Coronary artery (tissue), 2 donors: ENCODE measurements at places on chromosomes 5 and 9.

GRCh38 chr5:42872865-42873264 lies 61.2 kb upstream of the SELENOP start:
- DNase-seq = no peak

DNA sequence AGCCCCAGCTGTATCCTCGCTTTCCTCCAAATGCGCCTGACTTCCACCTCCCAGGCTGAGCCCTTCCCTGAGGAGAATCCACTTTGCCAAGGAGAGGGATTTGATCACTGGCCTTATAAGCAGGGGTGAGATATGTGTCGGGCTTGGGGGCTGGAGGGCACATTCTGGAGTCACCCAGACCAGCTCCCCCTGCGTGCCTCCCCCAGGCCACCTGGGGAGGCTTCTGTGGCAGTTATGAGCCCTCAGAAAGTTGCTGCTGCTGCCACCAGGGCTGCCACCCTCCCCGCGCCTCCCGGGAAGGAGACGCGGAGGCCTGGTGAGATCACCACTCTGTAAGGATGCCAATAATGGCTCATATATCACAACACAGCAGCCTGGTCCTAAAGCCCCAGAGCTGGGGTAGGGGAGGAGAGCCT lies 211.5 kb downstream of the PAPPA start:
- no peak for DNase-seq

DNA sequence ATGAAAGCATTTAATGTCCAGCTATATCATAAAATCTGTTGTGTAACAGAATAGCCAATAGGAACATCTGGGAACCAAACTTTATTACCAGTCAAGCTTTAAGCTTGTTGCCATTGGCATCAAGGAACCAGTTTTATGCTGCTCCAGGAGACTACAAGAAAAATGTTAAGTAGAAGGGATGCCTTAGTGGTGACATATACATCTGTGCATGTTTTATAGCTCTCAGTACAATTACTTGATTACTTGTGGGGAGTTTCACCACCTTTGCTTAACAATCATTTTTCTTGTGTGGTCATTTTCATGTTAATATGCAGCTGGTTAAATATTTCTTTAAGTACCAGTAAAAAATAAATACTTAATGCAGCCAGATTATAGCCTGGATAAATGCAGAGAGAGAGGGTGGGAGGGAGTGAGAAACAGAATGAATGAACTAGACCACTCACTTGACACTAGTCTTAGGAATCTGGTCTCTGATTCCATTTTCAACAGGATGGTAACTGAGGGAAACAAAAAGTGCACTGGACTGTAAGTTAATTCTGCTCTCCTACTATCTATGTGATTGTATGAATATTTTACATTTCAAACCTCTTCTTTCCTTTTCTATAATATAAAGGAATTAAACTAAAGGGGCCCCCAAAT lies 35.7 kb upstream of the LURAP1L start:
- no peak for DNase-seq

- DNase-seq = no peak
Measured at GRCh38 chr5:100746730-100747129, 156.4 kb downstream of the ST8SIA4 start.

DNA sequence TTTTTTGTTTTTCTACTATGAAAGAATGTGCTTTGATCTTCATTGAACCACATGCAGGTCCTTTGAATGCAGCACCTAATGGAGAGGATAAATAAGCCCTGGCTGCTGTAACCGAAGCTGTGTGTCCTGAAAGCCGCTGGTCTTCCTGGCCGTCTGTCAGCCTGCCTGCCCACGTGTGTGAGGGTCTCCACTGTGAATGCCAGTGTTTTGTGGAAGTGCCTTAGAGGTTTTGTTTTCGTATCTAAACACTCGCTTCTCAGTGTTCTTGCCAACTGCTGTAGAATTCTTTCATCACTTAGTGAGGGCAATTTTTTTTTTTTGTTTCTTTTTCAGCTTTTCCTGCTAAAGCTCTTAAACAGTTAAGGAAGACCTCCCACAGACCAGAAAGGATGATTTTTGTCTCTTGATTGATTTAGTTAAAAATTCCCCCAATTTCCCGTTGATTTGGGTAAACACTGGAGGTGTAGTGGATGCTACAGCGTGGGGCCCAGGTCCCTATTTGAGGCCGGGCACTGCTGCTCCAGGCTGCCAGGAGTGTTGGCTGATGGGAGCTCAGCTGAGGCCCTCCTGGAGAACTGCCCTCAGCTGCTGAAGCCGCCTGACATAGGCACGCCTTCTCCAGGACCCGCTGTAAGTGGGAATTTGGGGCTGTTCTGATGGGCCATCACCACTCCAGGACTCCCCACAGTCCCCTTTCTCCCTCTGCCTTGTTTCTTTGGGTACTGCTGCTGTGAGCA lies 29.2 kb upstream of the PTCH1 start:
- no peak for DNase-seq

- no peak for DNase-seq
Measured at GRCh38 chr9:77518688-77519087, 129.4 kb downstream of the GNA14 start.

GRCh38 chr5:72013766-72014624 lies 93.3 kb upstream of the MAP1B start:
- DNase-seq = no peak

DNA sequence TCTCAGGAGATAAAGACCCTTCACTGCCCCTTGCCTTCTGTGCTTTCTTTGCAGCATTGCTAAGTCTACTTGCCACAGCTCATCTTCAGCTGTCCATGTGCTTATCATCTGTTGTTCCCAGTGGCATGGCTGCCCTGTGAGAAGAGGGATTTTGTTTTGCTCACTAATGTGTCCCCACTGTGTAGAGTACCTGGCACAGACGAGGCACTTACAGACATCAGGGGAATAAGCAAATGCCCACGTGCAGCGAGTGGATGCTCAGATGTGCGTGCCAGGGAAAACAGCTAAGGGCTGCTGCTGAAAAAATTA lies 31.0 kb downstream of the DAP start:
- no peak for DNase-seq

GRCh38 chr9:126880947-126881332 lies 20.5 kb downstream of the ZBTB34 start:
- no peak for DNase-seq

- peak; percentile 58 for DNase-seq
Measured at GRCh38 chr5:945691-946551, 53.2 kb downstream of the TRIP13 start.

- DNase-seq = no peak
Measured at GRCh38 chr9:130833031-130833990, 1.7 kb upstream of the ABL1 start.

GRCh38 chr5:128535251-128535650 lies 2.8 kb downstream of the FBN2 start:
- no peak for DNase-seq

DNA sequence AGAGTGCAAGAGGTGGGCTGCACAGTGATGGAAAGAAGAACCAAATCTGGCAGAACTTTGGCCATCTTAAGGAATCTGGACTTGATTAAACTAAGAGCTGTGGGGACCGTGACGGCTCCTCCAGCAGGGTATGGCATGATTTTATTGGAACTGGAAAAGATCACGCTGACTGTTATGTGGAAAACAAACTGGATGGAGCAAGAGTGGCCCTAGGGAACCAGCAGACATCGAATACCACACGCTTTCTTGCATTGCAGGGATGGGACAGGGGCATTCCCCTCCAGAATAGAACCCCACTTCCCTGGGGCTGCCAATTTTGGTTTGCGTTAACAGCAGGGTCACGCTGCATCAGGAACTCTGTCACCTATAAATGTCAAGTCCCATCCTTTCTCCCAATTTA lies 38.8 kb downstream of the INSYN2B start:
- DNase-seq = no peak

GRCh38 chr5:61333321-61333953 lies 1.4 kb downstream of the ZSWIM6 start:
- no peak for DNase-seq

DNA sequence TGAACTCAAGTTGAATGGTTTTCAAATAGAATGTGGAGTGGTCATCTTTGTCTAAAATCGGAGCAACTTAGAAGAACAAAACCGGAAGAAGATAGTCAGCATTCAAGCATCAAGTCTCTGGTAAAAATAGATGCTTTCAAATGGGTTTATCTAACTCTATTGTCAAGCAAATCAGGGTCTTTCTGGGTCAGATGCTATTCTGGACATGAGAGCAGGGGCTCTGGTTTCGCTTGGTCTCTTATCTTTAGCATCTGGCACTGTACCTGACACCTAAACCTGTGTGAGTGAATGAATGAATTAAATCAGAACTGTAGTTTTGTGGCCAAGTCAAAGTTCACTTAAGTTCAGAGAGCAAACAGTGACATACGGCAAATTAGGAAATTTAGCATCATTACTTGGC lies 173.5 kb downstream of the SLIT3 start:
- DNase-seq = no peak

- no peak for DNase-seq
Measured at GRCh38 chr5:150506571-150507473, 1.1 kb upstream of the NDST1 start.

DNA sequence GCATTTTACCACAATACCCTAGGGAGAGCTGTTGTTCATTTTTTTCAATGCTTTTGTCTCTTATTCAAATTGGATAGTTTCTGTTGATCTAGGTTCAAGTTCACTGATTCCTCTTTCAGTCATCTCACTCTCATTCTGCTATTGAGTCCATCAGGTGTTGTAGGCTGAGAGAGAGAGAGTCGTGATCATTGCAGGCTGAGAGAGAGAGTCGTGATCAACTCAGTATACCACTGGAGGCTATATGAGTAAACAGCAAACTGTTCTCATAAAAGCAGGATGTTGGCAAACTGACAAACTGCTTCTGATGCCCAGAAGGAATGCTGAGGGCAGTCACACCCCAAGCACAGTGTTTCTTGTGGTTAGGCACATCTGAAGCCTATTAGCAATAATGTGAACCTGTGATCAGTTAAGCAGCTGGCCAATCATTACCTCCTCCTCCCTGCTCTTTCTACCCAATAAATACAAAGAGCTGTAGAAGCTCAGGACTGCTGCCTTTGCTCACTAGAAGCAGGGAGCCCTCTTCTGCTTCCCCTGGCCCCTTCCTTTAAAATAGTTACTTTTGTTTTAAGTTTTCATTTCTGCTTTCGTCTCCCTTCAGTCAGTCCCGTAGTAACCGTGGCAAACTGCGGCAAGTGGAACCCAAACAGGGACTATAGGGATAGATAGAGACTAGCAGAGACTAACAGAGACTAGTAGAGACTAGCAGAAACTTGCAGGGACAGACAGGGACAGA lies 476.1 kb upstream of the ACO1 start:
- DNase-seq = no peak

DNA sequence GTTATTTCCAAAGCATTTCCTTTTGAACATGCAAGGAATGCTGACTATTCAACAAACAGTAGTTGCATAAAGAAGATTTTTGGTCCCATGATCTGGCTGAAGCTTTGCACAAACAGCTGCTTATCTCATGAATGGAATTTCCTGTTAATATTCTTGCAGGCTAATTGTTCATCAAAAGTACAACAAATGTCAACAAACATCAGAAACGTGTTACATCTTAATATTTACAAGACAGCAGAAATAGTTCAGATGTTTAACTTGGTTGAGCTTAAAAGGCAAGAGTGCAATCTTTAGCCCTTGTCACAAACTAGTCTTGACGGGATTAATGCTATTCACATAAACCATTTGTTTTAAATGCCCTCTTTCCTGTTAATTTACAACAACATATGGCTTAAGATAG lies 47.9 kb upstream of the BASP1 start:
- no peak for DNase-seq

DNA sequence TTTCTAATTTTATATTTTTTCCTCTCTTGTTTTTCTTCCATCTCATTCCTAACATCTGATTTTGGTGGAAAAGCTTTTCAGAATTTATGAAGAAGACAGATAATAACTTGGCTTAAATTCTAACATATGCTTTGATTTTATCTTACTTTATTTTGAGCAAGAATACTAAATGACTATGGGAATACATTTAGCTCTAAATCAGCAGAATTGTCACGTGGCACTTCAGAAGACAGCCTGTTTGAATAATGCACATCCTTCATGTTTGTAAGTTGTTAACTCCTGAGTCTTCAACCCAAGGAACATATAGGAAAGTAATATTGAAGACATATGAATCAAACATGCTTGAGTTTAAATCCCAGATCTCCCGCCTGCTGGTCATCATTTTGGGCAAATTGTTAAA lies 90.3 kb downstream of the NTRK2 start:
- no peak for DNase-seq

DNA sequence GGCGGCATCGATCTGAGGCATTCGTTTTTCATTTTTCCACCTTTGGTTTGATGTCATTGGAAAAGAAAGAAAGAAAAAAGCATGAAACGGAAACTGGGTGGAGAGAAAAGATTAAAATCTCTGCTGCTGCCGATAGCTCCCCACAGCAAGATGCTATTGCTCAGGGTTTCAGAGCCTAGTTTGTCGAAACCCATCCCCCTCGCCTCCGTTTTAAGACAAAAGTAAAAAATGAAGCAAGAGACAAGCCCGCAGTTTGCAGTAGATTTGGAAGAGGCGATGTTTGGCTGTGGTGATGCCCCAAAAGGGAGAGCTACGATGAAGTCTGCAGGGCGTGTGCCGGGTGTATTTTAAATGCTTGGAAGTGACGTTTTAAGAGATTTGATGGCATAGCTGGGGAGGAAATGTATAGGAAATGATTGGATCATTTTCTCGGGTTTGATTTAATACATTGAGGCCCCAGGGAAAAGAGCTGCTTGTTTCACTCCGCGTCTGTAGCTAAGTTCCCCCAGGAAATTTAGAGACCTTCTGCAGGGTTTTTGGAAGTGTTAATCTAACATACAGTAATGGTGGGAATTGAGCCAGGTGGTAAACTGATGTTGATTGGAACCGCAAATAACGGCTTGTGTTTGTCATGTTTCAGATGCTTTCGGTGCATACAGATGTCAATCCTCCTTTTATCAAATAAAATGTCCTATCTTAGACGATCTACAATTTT lies 909 bp downstream of the NDFIP1 start:
- no peak for DNase-seq

- DNase-seq = no peak
Measured at GRCh38 chr5:116472274-116472673, 102.3 kb downstream of the SEMA6A start.

- no peak for DNase-seq
Measured at GRCh38 chr5:173753307-173754168, 134.6 kb upstream of the CPEB4 start.

GRCh38 chr5:67855523-67855922 lies 360.0 kb upstream of the PIK3R1 start:
- no peak for DNase-seq

GRCh38 chr5:57316798-57317327 lies 143.0 kb downstream of the GPBP1 start:
- DNase-seq = no peak

DNA sequence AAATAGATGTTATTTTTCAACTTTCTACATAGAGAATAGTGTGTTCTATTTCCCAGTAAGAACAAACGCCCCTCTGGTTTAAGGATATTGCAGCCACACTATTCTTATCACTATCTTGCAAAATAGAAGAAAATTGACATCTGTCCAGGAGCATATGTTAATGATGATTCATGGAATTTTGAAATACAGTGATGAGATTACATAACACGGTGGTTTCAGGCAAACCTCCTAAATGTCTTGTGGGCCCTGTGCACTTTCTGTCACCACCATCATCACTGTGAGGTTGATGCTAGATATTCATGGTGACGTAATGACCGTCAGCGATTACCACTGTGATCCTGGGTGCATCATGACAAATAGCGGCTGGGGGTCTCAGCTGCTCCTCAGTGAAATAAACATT lies 48.1 kb downstream of the CFAP90 start:
- no peak for DNase-seq
